ENCODE measurements at places on chromosomes 5 and 9.
A peak's percentile ranks its signal among the peaks of the same experiment; 100 is the strongest.

DNA sequence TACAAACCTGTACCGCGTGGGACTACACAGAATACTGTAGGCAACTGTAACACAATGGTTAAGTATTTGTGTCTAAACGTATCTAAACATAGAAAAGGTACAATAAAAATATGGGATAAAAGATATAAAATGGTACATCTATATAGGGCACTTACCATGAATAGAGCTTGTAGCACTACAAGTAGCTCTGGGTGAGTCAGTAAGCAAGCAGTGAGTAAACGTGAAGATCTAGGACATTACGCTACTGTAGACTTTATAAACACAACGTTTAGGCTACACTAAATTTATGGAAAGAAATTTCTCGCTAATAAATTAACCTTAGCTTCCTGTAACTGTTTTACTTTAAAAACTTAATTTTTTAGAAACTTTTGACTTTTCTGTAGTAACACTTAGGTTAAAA, 46.5 kb downstream of the MRPS27 start:
- DNase-seq, result no peak

DNA sequence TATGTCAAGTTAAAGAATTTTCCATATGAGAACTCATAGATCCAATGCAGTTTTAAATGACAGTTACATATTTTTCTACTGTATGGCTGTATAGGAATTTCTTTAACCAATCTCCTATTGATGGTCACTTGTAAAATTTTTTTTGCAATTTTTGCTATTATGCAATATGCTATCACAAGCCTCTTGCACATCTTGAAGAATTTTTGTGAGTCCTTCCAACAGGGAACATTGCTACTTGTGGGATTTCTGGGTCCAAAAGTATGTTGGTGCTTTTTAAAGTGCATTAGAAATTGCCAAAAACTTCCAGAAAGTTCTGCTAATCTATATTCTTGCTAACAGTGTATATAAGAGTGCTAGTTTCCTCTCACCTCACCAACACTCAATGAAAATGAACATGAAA, 65.1 kb downstream of the NPR3 start:
- DNase-seq, result no peak

DNA sequence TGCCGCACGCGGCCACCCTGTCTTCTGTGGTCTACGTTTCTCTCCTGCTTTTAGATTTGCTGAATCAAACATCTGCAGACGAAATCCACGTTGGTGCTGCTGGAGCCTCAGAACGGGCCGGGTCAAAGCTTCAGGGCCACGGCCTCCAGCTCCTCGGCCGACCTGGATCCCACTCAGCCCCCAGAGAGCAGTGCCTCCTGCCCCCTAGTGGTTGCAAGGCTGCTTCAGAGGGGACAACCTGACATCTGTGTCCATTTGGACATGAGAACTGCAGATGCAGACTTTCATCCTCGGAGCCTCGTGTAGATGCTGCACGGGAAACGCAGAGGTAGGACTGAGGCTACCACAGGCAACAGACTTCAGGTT, 23.0 kb upstream of the SLC6A3 start:
- peak; percentile 83 for DNase-seq

DNA sequence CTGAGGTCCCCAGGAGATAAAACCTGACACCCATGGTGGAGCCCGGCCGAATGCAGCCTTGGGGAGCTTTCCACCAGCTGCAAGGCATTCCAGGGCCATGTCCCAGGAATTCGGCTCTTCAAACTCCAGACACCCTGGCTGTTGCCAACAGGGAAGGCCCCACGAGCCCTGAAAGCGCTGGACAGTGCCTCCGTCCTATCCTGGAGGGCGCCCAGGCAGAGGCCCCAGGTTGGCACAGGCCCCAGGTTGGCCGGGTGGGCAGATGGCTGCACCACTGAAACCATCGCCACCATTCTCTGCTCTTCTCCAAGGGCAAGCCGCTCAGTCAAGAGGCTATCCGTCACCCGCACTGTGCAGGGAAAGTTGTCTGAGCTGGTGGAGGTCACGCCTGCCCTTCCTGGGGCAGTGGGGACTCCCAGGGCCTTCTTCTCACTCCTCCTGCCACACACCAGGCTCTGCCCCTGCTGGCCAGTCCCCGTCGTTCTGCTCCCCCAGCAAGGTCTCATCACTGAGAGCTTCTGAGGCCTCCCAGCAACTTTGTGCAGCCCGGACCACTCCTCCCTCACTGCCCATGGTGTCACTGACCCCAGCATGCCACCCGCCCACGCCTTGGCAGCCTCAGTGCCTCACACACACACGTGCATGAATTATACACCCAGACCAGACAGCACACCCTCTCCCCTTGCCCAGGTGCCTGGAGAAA, 21.2 kb downstream of the SLC6A3 start:
- DNase-seq, result no peak

DNA sequence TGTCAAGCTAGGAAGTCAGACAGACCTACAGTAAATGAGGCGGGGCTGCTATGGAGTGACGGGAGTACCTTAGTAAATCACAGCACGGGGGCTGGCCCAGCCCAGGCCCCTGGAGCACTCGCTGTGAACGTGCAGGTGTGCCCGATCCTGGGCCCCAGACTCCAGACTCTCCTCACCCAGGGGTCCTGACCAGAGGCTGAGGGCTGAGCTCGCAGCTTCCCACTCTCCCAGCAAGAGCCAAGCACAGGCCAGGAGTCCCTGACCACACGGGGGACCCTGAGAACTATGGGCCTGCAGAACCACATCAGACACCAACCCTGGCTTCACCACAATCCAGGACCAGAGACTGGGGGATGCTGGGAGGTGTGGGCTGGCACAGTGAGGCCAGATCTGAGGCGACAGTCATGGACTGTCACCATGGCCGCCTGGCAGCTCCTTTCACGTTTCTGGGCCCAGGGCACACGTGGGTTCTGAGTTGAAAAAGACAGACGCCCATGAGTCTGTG, 73.4 kb downstream of the ADAMTS2 start:
- DNase-seq, result peak; percentile 23

DNA sequence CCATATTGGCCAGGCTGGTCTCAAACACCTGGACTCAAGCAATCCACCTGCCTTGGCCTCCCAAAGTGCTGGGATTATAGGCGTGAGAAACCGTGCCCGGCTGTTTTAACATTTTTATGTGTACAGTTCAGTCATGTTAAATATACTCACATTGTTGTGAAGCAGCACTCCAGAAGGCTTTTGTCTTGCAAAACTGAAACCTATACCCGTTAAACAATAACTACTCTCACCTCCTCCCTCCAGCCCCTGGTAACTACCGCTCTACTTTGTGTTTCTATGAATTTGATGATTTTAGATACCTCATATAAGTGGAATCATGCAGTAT, 23.1 kb upstream of the SHB start:
- DNase-seq, result no peak

DNA sequence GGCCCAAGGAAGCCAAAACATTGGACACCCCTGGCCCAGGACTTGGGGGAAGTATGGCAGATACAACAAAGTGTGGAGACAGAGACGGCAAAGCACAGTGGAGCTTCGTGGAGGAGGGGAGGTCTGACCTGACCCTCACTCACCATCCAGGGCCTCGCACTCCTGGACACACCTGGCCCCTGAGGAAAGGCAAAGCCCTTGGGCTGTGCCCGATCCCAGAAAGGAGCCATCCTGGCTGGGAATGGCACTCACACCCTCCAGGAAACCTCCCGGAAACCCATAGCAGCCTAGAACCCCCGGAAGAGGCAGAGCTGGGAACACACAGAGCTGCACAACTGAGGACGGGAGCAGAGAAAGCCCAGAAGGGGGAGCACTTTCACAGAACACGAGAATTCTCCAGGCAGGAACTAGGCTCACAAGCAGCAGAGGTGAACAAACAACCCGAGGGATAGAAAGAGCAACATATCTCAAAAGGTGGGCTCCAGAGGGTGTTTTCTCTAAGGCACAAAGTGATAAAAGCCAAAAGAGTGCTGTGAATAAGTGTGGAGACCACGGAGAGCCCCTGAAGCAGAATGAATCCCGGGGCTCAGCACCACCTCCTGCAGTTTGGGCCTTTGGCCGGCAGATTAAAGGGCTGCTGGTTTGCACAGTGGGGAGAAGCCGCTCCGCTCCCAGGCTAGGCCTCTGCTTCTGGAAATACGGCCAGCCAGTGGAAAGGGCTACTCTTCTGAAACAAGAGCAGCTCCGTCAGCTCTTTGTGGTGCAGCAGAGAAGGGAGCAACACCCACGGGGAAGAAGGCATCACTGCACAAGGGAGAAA, 108.2 kb downstream of the UBE2R2 start:
- DNase-seq, result peak; percentile 70

- DNase-seq, result peak; percentile 5
Observed at GRCh38 chr9:9912459-9912858, 700.3 kb downstream of the PTPRD start.

DNA sequence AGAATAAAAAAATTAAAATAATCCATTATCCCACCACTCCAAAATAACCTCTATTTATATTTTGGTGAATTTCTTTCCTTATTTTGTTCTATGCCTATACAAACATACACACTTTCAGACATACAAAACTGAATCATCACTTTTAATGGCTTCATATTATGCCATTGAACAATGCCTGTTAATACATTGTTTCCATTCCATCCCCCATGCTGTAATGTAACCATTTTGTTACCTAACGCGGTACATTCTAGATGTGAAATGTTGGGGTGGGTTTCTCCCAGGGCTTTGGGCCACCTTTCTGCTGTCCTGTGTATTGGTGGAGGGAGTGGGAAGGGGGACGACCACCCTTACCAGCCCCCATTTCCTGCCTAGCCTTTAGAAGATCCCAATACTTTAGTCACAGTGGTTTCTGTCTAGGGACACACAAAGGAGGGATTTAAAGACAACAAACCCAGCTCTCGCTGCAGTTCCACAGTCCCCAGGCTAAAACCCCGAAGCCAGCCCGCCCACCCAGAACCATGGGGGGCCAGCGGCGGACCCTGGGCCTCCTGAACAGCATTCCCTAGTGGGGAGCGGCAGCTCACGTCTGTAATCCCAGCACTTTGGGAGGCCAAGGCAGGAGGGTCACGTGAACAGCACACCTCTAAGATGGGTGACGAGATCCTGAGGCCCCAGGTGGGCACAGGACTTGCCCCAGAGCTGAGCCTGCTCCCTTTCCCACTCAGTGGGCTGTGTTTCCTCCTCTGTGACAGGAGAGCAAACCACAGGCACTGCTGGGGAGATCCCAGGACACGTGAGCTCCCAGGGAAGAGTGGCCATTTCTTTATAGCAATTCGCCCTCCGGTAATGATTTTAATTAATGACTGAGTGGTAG, 56.9 kb upstream of the STXBP1 start:
- no peak for DNase-seq

- peak; percentile 60 for DNase-seq
Observed at GRCh38 chr9:113578882-113579282, 115.4 kb downstream of the RGS3 start.

DNA sequence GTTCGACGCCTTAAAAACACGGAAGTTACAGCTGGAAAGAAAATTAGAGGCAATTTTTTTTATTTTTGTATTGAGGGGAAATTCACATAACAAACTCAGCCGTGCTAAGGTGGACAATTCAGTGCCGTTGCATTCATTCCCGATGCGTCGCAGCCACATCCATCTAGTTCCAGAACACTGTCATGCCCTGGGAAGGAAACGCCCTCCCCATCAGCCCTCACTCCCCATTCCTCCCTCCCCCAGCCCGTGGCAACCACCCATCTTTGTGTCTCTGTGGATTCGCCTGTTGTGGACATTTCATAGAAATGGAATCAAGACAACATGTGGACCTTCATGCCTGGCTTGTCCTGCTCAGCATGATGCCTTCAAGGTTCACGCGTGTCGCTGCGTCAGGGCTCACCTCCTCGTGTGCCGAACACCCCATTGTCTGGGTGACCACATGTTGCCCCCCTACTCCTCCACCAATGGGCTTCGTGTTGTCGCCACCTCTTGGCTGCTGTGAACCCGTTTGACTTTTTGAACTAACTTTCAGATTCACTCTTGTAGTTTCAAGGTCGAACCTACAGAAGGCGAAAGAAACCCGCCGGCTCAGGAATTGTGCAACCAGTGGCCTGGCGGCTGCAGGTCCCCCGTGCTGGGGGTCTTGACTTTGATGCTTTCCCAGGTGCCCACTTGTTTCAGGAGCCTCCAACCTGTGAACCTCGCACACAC, 17.4 kb upstream of the CAMSAP1 start:
- DNase-seq, result no peak
